ENCODE measurements at places on chromosomes 12 and 14. TPM values are rescaled to one million over a fixed set of nuclear protein-coding genes. Genes with fewer than 3 reads are reported as not detected.
A peak's percentile ranks its signal among the peaks of the same experiment; 100 is the strongest.

The TMEM63C gene
- 0.26 TPM for total RNA-seq

The GPR84 gene
- total RNA-seq, result 1.9 TPM

The TESPA1 gene
- total RNA-seq, result 1.0 TPM

The FAM161B gene
- 6.7 TPM for total RNA-seq

The ADCY6 gene
- total RNA-seq, result 89.7 TPM

The GARIN6 gene
- not detected for total RNA-seq

The ZDHHC22 gene
- total RNA-seq, result not detected

The KRT5 gene
- 0.87 TPM for total RNA-seq

The HECTD4 gene
- 64.4 TPM for total RNA-seq

- no peaks in the 10 kb centered on the region for H3K27me3 ChIP-seq
- H3K4me3 ChIP-seq, result no peak overlapping the region
- H3K27ac ChIP-seq, result no peak overlapping the region
- no peaks in the 10 kb centered on the region for H3K36me3 ChIP-seq
- DNase-seq, result no peak
Observed at GRCh38 chr12:92757597-92758121, 54.9 kb downstream of the PLEKHG7 start.

DNA sequence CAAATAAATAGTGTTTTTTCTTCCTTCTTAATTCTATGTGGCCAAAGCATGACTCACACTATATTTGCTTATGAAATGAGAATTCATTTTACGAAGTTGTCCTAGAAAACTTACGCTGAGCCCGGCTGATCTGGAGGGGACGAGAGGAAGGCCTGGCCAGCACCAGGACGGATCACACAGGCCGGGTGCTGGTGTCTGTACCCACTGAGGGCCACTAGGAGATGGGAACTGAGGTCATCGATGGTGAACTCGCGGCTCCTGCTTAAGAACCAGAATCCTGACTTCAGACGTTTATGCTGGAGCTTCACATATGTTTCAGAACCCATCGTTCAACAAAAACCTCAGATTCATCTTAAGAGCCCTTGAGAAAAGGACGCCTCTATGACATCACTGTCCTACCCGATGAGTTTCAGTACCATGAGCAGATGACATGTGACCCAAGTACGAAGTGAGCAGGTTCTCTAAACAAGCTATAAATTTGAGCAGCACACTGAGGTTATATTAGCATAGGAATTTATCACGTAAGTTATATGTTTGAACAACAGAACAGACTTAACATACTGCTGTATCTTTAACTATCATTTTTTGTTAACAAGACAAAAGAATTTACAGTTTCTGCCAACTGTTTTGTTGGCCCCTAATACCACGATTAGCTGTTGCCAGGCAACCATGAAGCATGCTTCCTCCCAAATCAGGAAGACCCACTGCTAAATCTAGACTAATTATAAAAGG is 111.9 kb downstream of the FOXN3 start:
- H3K4me3 ChIP-seq, result no peak overlapping the region
- H3K36me3 ChIP-seq, result no peaks in the 10 kb centered on the region
- DNase-seq, result no peak
- no peaks in the 10 kb centered on the region for H3K27me3 ChIP-seq
- peaks cover 3% of the 10 kb centered on the region for H3K4me1 ChIP-seq

DNA sequence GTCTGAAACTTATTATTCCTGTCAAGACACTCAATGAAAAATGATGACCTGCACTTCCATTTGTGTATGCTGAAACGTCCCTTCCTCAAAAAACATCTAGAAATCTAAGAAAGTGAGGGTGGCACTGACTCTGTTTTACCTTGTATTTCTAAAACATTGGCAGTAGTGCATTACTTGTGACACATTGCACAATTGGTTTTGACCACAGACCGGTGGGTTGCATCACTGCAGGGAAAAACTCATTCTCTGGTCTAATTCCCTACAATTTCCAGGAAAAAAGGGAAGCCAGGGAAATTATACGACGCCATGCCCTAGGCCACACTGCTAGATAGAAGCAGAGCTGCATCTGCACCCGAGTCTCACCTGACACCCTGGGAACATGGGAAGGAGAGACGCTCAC is 156.7 kb downstream of the NTF3 start:
- H3K4me1 ChIP-seq, result no peaks in the 10 kb centered on the region
- no peak for DNase-seq
- H3K27me3 ChIP-seq, result no peaks in the 10 kb centered on the region
- no peak overlapping the region for H3K4me3 ChIP-seq
- no peak overlapping the region for H3K27ac ChIP-seq

DNA sequence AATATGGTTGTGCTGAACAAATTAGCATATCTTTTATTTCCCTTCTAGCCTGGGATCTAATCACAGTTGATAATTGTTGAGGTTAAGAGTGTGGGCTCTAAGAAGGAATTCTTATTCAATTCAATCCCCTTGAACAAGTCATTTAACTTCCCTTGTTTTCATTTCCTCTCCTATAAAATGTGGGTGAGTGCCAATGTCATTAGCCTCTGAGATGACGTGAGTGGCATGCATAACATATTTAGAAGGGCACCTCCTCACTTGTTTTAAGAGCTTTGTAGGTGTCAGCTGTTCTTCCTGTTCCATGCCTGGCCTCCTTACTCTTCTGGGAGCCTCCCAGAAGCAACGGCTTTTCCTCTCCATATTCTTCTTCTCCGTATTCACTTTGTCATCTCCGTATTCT is 155.4 kb upstream of the NEDD1 start:
- no peak overlapping the region for H3K27ac ChIP-seq
- no peak overlapping the region for H3K4me3 ChIP-seq
- H3K27me3 ChIP-seq, result no peaks in the 10 kb centered on the region
- H3K4me1 ChIP-seq, result no peaks in the 10 kb centered on the region
- H3K36me3 ChIP-seq, result no peaks in the 10 kb centered on the region
- no peak for DNase-seq

DNA sequence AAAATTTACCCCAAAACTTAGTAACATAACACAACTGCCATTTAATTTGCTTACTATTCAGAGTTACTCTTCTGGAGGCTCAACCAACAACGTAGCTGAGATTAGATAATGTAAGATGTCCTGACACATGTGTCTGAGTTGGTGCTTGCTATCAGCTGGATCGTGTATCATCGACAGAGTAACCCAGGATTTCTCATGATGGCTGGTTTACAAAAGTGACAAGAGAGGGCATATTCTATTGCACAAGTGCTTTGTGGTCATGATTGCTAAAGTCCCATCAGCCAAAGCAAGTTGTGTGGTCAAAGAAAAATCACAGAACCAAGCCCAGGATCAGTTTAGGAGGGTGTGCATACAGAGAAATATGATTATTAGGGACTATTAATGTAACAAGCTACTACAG is 73.4 kb downstream of the CAPZA3 start:
- H3K4me3 ChIP-seq, result no peak overlapping the region
- H3K27ac ChIP-seq, result no peak overlapping the region
- H3K4me1 ChIP-seq, result no peaks in the 10 kb centered on the region
- no peak for DNase-seq

- no peak for DNase-seq
- no peaks in the 10 kb centered on the region for H3K36me3 ChIP-seq
- no peak overlapping the region for H3K27ac ChIP-seq
- no peaks in the 10 kb centered on the region for H3K27me3 ChIP-seq
Observed at GRCh38 chr14:106309423-106309822, 783.0 kb downstream of the TMEM121 start.

DNA sequence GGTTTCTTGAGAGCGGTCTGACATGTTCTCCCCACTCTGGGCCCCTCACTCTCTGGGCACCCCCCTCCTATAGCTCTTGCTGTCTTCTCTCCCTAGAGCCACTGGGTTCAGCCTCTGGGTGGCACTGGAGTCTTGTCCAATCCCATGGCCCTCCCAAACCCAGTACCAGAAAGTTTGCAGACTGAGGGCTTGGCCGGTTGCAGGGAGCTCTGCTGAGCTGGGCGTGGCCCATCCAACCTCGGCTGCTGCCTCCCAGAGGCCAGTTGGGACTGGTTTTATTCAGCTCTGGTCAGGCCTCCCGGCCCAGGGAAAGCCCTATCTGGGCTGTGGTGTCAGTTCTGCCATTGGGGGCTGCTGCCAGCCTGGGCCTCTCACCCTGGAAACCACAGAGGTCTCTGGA is 37.9 kb downstream of the ISCA2 start:
- H3K4me3 ChIP-seq, result no peak overlapping the region
- H3K27ac ChIP-seq, result no peak overlapping the region
- no peak for DNase-seq
- no peaks in the 10 kb centered on the region for H3K27me3 ChIP-seq
- H3K36me3 ChIP-seq, result peaks cover 4% of the 10 kb centered on the region
- H3K4me1 ChIP-seq, result no peaks in the 10 kb centered on the region

DNA sequence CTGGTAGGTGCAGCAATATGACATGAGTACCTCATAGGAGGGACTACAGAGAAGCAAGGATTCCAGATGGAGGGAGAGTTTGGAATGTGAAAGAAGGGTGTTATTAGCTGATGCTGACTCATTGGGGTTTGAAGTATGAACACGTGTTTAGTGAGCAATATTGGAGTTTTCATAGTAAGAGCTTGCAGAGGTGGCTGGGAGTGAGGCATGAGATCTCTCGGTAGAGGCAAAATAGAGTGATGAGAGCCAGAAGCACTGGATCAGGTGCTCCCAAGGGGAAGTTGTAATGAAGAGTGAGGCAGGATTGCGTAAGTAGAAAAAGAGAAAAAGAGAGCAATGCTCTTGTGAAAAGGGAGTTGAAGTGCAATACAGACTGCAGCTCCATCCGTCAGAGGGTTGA is 42.1 kb downstream of the MGST1 start:
- H3K36me3 ChIP-seq, result no peaks in the 10 kb centered on the region
- H3K4me1 ChIP-seq, result no peaks in the 10 kb centered on the region
- no peak overlapping the region for H3K4me3 ChIP-seq
- H3K27ac ChIP-seq, result no peak overlapping the region

GRCh38 chr12:1130164-1130563 is 139.1 kb downstream of the ERC1 start:
- DNase-seq, result no peak
- no peaks in the 10 kb centered on the region for H3K36me3 ChIP-seq
- H3K27ac ChIP-seq, result no peak overlapping the region
- no peaks in the 10 kb centered on the region for H3K27me3 ChIP-seq
- H3K4me1 ChIP-seq, result peaks cover 2% of the 10 kb centered on the region

DNA sequence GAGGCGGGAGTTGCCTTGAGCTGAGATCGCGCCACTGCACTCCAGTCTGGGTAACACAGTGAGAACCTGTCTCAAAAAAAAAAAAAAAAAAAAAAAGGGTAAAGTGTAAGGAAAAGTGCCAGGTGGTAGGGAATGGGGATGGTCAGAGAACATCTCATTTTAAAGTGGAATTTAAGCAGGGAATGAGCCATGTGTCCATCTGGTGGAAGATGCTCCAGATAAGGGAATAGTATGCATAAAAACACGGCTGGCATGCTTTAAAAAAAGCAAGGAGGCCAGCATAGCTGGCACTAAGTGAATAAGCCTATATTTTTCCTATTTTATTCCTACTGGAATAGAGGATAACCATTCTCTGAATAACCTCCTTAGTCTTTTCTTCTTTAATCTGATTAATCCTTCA is 33.7 kb downstream of the FAM186A start:
- H3K27ac ChIP-seq, result no peak overlapping the region
- H3K36me3 ChIP-seq, result no peaks in the 10 kb centered on the region
- H3K4me1 ChIP-seq, result no peaks in the 10 kb centered on the region
- no peak overlapping the region for H3K4me3 ChIP-seq
- DNase-seq, result no peak

DNA sequence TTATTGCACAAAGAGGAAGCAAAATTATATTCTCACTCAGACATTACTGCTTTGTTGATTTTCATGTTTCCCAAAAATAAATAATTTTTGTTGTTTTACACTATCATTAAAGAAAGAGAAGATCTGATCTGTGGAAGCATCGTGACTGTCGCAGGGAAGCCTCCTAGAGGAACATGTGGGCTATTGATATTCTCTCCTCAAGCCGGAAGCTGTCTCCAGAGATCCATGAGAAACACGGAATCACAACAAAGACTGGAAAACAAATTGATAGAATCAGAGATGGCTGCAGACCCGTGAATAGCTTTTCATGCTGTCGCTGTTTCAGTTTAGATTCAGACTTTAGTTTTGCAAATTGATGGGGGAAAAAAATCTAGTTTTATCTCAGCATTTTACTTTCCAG is 235.2 kb upstream of the TMPO start:
- H3K4me3 ChIP-seq, result no peak overlapping the region
- H3K4me1 ChIP-seq, result no peaks in the 10 kb centered on the region
- no peaks in the 10 kb centered on the region for H3K27me3 ChIP-seq
- no peak overlapping the region for H3K27ac ChIP-seq

GRCh38 chr14:49303946-49304516 is 282.1 kb downstream of the RPS29 start:
- H3K27me3 ChIP-seq, result no peaks in the 10 kb centered on the region
- H3K27ac ChIP-seq, result no peak overlapping the region
- H3K4me3 ChIP-seq, result no peak overlapping the region
- no peaks in the 10 kb centered on the region for H3K4me1 ChIP-seq

GRCh38 chr14:42110167-42110566 is 503.5 kb downstream of the LRFN5 start:
- no peak overlapping the region for H3K4me3 ChIP-seq
- H3K36me3 ChIP-seq, result no peaks in the 10 kb centered on the region
- no peaks in the 10 kb centered on the region for H3K4me1 ChIP-seq
- no peak for DNase-seq
- H3K27ac ChIP-seq, result no peak overlapping the region
- peaks cover 2% of the 10 kb centered on the region for H3K27me3 ChIP-seq

- H3K27me3 ChIP-seq, result no peaks in the 10 kb centered on the region
- DNase-seq, result peak; percentile 68
- H3K27ac ChIP-seq, result no peak overlapping the region
- H3K36me3 ChIP-seq, result peaks cover 2% of the 10 kb centered on the region
- H3K4me3 ChIP-seq, result no peak overlapping the region
Observed at GRCh38 chr14:100287202-100287997, 18.8 kb downstream of the SLC25A29 start.

GRCh38 chr14:94748667-94749347 is 21.1 kb downstream of the GSC start:
- H3K4me1 ChIP-seq, result no peaks in the 10 kb centered on the region
- DNase-seq, result no peak
- no peaks in the 10 kb centered on the region for H3K27me3 ChIP-seq

DNA sequence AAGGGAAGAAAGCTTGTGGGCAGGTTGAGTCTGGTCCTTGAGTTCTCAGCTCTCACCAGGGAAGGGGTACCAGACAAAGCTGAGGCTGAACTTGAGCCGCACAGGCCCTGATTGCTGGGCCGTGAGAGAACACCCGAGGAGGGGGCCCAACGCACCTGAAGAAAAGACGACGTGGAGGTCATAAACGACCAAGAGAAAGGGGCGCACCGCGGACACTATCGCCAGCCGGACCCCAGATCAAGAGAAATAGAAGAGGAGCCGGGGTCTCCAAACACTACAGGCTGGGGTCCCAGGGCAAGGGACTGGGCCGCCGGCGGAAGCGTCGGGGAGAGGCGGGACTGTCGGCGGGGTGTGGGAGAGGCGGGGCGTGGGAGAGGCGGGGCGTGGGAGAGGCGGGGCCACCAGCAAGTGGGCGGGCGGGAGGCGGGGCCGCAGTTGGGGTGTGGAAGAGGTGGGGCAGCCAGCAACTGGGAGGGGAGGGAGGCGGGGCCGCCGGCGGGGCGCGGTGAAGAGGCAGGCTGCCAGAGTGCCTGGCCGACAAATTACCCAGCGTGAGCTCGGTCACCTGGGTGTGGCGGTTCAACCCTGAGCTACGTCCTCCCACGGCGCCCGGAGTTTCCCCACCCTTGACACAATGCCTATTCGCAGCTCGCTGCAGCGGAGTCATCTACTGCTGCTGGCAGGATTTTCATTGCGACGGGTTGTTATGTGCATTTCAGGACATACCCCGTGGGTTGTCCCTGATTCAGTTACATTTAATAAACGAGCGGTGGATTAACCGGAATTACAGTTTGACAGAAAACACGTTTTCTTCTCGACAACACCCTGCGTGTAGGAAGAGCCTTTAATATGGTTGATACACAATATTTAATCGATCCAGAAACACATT is 15.5 kb upstream of the NEMF start:
- H3K36me3 ChIP-seq, result no peaks in the 10 kb centered on the region
- H3K27me3 ChIP-seq, result no peaks in the 10 kb centered on the region
- no peaks in the 10 kb centered on the region for H3K4me1 ChIP-seq
- peak overlapping the region; percentile 85 for H3K27ac ChIP-seq
- peak overlapping the region; percentile 50 for H3K4me3 ChIP-seq
